HuH-7 (cell line): ENCODE measurements at places on chromosomes 4 and X.

GRCh38 chr4:33400504-33400903 is 2680.3 kb downstream of the PCDH7 start:
- DNase-seq, result no peak

DNA sequence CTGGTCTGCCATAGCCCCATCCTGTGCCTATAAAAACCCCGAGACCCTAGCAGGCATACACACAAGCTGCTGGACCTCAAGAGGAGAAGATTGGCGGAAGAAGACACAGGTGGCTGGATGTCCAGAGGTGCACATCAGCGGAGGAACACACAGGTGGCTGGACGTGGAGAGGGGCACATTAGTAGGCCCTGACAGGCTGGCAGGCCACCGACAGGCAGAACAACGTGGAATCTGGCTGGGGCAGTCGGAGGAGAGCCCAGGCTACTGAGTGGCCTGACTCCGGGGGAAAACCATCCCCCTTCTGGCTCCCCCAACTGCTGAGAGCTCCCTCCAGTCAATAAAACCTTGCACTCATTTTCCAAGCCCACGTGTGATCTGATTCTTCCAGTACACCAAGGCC is 512.5 kb upstream of the AMOT start:
- DNase-seq, result no peak

DNA sequence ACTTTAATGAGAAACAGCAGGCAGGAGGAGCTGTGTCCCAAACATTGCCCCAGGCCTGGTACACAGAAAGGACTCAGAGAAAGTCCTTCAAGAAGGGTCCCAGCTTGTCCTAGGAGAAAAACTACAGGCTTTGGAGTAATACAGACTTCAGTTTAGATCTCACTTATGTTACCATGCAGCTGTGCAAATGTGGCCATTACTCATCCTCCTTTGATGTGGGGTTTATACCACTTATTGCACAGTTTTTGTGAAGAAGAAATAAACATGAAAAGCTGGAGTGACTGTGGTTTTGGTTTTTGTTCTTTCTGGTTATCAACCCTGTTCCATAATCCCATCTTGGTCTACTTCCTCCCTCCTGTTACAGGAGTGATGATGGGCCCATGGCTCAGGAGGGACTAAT is 8.1 kb upstream of the CYTL1 start:
- DNase-seq, result no peak

DNA sequence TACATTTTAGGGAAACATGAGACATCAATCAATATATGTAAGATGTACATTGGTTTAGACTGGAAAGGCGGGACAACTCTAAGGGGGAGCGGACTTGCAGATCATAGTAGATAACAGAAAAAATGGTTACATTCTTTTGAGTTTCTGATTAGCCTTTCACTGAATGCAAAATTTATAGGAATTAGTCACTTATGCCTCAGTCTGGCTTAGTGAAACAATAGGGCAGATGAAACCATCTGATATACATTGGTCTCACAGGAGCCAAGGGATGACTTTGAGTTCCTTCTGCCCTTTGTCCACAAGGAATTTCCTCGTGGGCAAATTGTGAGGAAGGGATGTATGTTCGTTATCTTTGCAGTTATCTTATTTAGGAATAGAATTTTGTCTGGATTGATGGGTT is 128.2 kb downstream of the ARSF start:
- DNase-seq, result no peak

DNA sequence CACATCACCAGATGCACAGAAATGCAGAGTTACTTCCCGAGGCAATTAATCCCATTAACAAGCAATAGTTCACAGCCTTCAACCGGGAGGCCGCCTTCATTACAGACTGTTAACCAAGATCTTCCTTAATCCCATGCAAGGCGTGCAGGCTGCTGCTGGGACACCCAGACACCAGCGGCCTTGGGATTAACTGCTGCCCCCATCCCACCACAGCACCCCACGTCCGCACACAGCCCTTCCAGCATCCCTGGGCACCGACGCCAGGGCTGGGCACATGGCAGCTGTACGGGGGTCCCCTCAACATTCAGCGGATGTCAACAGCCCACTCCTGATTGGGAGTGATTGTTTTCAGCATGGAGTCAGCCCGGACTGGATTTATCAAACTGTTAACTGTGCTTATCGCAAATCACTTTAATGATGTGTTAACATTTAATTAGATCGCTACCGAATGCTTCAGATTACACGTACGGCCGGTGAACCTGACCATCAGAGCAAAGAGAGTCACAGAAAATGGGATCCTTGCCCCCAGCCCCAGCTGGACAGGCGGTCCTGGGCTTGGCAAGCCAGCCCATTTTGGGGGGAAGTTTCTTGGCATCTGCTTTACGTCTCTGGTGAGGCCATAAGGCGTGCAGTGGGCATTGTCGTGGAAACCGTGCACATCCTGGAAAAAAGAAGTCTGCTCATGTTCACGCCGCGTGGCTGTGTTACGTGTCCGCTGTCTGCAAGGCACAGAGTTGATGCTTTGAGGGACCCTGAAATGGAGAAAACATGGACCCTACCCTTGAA is 126.4 kb downstream of the HMX1 start:
- DNase-seq, result no peak
